Astrocyte of the spinal cord (primary cell): ENCODE measurements at places on chromosomes 3 and 15.

DNA sequence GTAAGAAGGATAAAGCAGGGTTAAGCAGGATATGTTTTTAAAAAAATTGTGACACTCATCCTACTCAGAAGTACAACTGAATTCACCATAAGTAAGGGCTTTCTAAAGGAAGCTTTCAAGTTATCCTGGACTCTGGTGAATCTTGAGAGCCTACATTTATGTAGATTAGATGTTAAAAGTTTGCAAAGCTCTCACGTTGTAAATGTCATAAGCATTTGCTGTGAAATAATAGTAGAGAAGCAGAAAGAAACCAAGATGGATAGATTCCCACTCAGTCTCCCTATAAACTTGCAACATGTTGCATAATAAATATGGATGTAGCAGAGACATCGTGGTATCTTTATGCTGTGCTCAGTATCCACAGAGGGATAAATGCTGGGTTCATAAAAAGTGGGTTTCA is 77.0 kb downstream of the LRRC3B start:
- no peak for DNase-seq

DNA sequence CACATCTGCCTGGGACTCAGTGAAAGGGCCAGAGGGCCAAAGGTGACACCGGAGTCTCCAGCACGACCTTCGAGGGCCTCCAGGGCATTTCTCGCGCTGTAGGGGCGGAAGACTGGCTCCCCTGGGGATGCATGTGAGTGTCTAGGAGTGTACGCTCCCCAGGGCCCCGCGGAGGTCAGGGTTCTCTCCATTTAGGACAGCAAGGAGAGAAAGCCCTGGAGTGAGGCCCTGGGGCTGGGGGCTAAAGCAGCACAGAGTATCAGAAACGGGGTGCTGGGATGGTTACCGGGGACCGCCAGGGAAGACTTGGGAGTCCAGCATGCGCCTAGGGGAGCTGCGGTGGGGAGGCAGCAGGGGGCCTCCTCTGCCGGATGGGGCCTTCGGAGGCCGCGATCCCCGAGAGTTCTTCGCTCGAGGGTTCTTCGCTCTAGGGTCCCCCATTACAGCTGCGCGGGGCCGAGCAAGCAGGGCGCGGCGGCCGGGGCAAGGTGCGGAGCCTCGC is 595 bp upstream of the APBA2 start:
- DNase-seq, result no peak

- no peak for DNase-seq
These were observed 75.4 kb upstream of the RGMA start for GRCh38 chr15:93164409-93164808.

- DNase-seq, result peak; percentile 14
These were observed 51.7 kb downstream of the EIF4E3 start for GRCh38 chr3:71673486-71673885.

DNA sequence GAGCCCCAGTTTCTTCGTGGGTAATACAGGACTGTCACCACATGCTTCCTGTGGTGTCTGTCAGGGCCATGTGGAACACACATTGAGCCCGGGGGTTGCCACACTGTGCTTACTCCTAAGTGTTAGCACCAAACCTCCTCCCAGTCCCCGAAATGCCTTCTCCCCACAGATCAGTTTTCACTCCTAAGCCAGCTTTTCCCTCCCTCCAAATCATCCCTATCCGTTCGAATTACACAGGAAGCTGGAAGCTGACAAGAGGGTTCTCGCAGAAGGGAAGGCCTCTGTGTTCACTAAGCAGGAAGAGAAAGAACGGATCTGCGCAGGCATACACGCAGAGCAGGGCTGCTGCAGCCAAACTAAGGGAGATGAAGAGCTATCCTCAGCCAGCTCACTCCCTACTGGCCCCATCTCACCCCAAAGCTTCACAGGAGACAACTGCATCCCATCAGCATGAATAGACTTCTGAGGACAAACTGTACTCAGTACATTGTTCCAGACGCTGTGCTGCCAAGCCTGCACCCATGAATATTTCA is 32.3 kb downstream of the XXYLT1 start:
- DNase-seq, result peak; percentile 25

GRCh38 chr15:74394090-74394846 is 26.8 kb upstream of the CYP11A1 start:
- DNase-seq, result no peak

GRCh38 chr3:67642734-67643133 is 11.7 kb downstream of the SUCLG2 start:
- DNase-seq, result no peak

DNA sequence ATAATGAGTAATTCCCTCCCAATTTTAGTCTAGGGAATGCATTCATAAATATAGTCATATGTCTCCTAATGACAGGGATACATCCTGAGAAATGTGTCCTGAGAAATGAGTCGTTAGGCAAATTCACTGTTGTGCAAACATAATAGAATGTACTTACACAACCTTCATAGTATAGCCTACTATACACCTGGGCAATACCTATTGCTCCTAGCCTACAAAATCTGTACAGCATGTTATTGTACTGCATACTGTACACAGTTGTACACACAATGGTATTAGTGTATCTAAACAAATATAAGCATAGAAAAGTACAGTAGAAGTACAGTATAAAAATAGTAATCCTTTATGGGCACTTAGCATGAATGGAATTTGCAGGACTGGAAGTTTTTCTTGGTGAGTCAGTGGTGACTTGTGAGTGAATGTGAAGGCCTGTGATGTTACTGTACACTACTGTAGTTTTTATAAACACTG is 6.6 kb downstream of the DTWD1 start:
- DNase-seq, result peak; percentile 77

- DNase-seq, result peak; percentile 55
These were observed 61.1 kb downstream of the MLH1 start for GRCh38 chr3:37054370-37054769.

DNA sequence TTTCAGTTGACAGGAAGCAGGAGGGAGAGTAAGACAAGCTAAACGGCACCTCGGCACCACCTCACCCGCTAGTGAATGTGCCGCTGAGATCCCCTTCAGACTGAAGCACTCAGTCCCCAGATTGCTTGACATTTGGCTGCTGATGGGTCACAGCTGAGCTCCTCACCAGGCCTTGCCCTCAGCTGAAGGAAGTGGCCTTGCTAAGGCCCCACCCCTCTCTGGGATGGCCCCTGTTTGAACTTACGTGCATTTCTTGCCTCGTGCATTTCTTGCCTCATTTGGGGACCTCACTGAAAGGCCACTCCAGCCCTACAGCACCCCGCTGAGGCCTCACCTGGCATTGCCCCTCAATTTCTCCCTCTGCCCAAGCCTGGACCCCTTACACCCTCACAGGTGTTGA is 39.8 kb downstream of the EOGT start:
- no peak for DNase-seq
